ENCODE measurements at places on chromosomes 12 and 14.

GRCh38 chr12:54571193-54572188, 17.0 kb downstream of the PPP1R1A start:
- DNase-seq = no peak

DNA sequence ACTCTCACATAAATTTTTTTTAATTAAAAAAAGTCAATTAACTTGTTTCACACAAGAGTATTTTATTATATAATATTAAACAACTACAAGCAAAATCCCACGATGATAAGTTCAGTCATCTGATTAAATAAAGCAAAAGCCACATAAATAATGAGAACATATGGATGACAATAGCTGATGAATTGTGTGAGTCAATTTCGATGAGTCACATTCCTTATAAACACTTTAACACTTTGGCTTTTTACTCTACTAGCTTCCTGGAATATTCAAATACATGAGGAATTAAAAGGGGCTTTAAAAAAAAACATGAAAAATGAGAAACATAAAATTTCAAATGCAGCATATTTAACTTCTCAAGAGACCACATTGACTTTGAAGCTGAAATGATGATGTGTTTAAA, 95.3 kb downstream of the BCAT1 start:
- peak; percentile 89 for DNase-seq

GRCh38 chr12:38886064-38886463, 19.3 kb downstream of the CPNE8 start:
- DNase-seq = no peak

- DNase-seq = no peak
These were observed 773 bp downstream of the A2M start for GRCh38 chr12:9114946-9115345.

- no peak for DNase-seq
These were observed 51.1 kb upstream of the EIF5 start for GRCh38 chr14:103282932-103283331.

DNA sequence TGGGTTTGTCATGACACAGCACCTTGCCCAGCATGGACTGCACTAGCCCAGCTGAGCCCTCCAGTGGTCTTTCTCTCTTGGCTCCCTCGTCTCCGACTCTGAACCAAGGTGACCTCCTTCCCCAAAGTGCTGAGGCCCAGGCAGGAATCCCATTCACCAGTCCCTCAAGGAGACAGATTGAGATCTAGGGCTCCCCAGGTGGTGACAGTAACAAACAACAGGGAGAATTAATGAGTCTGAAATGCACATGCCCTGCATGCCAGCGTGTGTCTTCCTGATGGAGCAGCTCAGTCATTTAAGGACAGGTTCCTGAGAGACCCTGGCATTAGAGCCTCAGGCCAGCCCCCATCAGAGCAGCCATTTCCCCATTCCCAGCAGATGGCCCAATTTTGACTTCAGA, 51.4 kb upstream of the OAS1 start:
- DNase-seq = peak; percentile 51

DNA sequence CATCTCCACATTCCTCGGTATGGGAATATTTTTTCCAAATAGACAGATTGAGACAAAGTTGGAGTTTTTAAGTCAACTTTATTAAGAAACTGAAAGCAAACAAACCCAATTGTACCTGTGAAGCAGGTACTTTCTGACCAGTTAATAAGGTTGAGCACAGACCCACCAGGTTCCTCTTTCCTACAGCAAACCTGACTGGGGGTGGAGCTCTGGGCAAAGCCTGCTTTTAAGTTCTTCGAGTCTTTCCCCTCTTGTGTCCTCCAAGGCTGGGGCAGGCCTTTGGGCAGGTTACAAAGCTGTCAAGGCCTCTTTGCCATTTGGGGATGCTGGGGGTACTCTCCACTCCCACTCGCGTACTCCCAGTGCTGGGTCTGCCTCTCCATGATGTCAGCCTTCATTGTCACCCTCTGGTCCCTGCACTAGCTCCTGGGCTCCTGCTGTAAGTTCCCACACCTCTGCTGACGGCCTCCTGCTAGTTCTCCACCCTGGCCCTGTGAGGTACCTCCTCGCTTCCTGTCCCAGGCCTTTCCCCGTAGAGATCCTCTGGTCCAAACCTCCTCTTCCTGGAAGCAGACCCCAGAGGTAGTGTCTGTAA, 3.2 kb downstream of the KCNH3 start:
- DNase-seq = no peak

- peak; percentile 60 for DNase-seq
These were observed 25.1 kb downstream of the SLC4A8 start for GRCh38 chr12:51449580-51450246.

- no peak for DNase-seq
These were observed 1635.4 kb upstream of the FLRT2 start for GRCh38 chr14:83894568-83894967.

GRCh38 chr14:70658899-70659298, 17.2 kb downstream of the TTC9 start:
- no peak for DNase-seq

GRCh38 chr12:127657036-127657435, 609.9 kb upstream of the TMEM132C start:
- no peak for DNase-seq

GRCh38 chr14:56797569-56798446, 12.5 kb downstream of the OTX2 start:
- DNase-seq = no peak

DNA sequence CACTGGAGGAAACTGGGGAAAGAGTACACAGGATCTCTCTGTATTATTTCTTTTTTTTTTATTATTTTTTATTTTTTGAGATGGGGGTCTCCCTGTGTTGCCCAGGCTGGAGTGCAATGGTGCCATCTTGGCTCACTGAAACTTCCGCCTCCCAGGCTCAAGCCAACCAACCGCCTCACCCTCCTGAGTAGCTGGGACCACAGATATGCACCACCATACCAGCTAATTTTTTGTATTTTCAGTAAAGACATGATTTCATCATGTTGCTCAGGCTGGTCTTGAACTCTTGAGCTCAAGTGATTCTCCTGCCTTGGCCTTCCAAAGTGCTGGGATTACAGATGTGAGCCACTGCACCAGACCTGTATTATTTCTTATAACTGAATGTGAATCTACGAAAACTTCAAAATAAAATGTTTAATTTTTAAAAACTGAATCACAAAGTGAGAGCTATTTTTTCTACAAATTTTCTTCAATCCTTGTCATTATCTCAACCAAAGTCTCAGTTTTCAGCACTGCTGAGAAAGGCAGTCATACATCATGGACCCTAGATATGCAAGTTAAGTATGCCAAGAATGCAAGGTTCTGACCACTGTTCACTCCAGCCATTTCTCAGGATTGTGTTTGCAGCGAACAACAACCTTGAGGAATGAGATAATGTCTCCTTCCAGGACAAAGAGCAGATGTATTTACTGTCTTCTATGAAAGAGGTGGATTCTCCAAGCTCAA, 2.4 kb downstream of the EAPP start:
- peak; percentile 23 for DNase-seq

- DNase-seq = no peak
These were observed 150.1 kb upstream of the SOX5 start for GRCh38 chr12:24099576-24099975.

DNA sequence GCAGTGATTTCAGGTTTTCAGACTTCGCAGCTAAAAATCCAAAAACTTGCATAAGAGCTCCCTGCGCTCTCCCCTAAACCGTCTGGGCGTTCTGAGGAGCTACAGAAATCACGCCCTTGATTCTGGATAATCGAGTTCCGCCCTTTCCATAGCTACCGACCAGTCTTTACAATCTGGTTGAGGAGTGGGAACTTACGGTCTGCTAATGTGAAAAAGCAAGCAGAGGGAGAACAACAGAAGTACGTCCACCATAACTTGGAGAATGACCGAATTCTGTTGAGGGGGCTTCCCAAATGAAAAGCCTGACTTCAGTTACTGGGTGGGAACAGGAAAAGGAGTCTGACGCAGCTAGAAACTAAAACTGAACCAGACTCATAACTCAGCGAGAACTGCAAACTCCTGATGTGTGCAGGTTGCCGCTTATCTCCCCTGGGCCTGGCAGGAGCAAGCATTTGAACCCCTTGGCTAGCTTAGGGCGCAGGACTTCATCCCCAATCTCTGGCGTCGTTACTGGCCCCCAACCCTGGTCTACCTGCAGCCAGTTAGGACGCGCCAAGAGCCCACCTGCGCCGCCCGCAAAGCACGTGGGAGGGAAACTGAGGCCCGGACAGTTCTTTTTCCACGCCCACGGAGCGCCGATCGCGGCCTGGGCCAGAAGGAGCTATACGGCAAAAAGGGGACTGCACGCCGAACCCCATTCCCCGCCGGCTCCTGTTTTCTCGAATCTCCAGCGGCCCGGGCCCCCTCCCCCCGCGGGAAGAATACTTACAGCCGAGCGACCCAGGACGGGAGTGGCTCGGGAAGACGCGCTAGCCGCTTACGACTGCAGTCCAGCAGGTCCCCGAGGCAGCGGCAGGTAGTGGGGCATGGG, 838 bp downstream of the LRIG3 start:
- peak; percentile 67 for DNase-seq

DNA sequence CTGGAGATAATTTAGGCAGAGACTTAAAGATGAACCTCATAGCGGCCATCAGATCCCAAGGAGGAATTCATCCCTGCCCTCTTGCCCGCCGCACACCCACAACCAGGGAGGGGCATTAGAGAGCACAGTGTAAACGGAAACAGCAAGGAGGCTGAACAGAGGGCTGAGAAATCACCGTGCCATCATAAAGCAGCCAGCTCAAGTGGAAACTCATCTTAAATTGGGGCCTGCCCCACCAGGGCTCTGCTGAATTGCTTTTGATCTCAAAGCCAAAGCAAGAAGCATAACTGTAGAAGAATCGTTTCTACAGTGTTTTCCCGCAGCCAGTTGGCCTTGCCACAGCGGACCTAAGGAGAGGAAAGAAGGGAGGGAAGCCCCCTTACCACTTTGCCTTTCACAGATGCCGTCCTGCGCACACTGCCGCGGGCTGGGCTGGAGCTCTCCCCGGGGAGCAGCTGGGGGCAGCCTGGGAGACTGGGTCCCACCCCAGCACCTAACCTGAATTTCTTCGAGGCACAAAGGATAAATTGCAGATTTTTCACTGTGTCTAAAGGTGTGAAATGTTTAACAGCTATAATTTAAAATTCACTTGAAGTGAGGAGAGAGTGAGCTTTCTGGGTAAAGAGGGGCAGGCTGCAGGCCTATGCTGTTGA, 51.8 kb upstream of the MMP17 start:
- no peak for DNase-seq

- DNase-seq = no peak
These were observed 299.2 kb downstream of the GLT1D1 start for GRCh38 chr12:129152351-129153104.

GRCh38 chr12:50112456-50113218, 601 bp downstream of the COX14 start:
- DNase-seq = peak; percentile 65

DNA sequence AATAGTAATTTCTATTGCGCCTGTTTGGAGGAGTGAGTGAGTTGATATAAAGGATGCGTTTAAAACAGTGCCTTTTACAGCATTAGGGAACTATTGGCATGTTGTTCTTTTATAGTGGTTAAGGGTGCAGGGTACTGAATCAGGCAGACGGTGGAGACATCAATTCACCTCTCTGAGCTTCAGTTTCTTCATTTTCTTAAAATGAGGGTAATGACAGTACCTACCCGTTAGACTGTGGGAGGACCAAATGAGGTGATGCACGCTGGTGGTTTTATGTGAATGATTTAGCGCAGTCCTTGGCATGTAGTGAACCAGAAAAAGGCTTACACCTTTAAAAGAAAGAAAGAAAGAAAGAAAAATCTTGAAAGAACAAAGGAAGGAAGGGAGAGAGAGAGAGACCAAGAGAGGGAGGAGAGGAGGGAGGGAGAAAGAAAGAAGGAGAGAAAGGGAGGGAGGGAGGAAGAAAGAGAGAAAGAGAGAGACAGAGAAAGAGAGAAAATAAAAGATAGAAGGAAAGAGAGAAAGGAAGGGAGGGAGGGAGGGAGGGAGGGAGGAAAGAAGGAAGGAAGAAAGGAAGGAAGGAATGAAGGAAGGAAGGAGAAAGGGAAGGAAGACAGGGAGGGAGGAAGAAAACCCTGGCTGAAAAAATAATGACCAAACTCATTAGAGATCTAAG, 22.2 kb upstream of the CCND2 start:
- no peak for DNase-seq

- DNase-seq = no peak
These were observed 13.9 kb upstream of the KRT86 start for GRCh38 chr12:52260361-52261207.

DNA sequence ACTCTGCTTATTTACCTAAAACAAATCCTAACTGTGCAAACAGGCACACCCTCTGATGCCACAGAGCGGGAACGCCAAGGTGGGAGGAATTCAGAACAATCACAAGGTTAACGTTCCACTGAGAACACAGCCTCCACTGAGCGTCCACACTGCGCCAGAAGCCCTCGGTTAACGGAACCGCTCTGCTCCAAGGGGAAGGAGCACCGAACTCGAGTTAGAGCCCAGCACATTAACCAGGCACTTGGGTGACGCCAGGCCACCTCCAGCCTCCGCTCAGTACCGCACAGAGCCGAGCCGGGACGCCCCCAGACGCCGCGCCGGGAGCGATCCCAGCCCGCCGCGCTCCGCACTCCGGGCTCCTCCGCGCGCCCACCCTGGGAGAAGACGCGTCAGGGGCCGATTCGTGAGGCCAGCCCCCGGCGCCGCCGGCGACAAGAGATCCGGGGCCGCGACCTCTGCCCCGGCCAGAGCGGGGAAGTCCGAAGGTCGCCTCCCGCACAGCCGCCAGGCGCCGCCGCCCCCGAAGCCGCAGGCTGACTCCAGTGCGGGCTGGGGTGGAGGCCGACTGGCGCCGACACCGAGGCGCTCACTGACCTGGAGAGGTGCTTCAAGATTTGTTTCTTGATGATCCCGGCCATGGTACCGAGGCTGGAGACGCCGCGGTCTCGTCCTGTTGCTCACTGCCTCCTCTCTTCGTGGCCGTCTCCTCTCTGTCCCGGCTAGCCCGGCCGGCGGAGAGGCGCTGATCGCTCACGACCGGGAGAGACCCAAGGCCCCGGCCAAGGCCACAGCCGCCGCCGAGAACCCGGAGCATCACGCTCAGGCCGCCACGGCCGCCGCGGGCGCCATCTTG, 450 bp downstream of the BLTP3B start:
- DNase-seq = peak; percentile 63

DNA sequence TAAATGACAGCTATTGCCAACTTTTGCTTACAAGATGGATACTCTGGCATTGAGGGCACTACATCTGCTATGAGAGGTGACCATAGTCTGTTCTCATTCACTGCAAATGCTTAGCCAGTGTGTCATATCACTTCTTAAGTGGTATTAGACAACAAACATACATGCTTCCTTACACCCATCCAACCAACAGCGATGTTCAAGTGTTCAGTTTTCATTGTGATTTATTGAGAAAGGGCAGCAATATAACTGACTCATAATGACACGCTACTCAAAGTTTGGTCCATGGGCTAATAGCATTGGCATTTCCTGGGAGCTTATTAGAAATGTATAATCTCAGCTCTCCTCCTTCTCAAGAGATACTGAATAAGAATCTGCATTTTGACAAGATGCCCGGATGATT, 181.7 kb downstream of the NPAS3 start:
- DNase-seq = peak; percentile 90

DNA sequence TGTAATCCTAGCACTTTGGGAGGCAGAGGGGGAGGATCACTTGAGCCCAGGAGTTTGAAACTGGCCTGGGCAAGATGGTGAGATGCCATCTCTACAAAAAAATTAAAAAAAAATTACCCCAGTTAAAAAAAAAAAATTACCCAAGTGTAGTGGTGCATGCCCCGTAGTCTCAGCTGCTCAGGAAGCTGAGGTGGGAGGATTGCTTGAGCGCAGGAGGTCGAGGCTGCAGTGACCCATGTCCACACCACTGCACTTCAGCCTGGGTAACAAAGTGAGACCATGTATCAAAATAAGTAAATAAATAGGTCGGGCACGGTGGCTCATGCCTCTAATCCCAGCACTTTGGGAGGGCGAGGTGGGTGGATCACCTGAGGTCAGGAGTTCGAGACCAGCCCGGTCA, 128.8 kb downstream of the VRK1 start:
- DNase-seq = no peak
